ENCODE measurements at places on chromosomes 16 and 17. TPM values are rescaled to one million over a fixed set of nuclear protein-coding genes. Genes with fewer than 3 reads are reported as not detected.

Gene CDH8
- 4.3 TPM for total RNA-seq

Gene FLCN
- total RNA-seq, result 22.1 TPM

Gene AANAT
- not detected for total RNA-seq

Gene KRT31
- total RNA-seq, result not detected

Gene BRIP1
- 10.6 TPM for total RNA-seq
